ENCODE measurements at places on chromosomes 7 and 10.
A peak's percentile ranks its signal among the peaks of the same experiment; 100 is the strongest.

DNA sequence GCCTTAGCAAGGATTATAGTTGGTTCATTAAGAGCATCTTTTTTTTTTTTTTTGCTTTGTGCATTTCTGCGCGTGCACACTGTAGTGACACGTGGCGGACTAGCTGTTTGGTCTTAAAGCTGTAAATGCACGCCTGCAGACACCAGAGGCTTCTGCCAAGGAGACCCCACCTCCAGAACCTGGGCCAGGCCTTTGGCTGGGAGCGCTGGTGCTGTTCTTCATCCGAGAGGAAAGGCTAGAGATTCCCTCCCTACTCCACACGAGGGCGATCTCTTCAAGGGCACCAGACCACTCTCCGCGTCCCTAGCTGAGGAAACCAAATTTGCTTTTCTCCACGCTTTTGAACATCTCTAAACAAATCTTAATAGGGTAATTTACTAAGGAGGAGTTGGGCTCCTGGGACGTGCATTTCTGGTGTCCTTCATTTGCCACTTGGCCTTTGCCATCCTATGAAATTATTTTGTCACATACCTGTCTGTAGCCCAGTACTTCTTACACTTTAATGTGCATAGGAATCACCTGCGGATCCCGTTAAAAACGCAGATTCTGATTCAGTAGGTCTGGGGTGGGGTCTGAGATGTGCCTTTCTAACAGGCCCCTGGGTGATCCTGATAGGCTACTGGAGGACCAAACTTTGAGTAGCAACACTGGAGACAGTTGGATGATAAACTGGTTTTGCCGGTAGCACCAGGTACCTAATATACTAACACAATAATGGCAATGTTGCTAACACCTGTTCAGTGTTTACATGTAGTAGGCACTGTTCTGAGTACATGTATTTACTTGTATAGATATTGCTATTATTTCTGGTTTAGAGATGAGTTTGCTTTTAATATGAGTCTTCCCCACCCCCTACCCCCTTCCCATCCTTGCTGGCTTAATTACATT is 1.3 kb upstream of the SLC26A5 start:
- peak; percentile 67 for DNase-seq

DNA sequence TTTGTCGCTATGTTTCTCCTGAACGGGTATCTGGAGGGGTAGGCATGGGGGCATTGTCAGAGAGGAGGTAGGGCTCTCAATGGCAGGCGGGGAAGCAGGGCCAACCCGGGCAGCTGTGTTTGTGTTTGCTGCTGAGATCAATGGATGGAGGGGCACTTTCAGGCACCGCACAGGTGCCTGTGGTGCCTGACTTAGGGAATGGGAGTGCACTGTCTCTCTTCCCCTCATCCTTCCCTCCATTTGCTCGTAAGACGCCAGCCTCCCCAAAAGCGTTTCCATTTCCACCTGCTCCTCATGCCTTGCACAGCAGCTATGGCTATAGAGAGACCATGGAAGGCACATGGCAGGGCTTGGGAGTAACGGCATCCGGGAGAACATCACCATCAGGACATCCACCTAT is 615.9 kb upstream of the FOXK1 start:
- DNase-seq, result no peak

GRCh38 chr10:113425541-113425951 is 127.3 kb upstream of the HABP2 start:
- DNase-seq, result no peak

DNA sequence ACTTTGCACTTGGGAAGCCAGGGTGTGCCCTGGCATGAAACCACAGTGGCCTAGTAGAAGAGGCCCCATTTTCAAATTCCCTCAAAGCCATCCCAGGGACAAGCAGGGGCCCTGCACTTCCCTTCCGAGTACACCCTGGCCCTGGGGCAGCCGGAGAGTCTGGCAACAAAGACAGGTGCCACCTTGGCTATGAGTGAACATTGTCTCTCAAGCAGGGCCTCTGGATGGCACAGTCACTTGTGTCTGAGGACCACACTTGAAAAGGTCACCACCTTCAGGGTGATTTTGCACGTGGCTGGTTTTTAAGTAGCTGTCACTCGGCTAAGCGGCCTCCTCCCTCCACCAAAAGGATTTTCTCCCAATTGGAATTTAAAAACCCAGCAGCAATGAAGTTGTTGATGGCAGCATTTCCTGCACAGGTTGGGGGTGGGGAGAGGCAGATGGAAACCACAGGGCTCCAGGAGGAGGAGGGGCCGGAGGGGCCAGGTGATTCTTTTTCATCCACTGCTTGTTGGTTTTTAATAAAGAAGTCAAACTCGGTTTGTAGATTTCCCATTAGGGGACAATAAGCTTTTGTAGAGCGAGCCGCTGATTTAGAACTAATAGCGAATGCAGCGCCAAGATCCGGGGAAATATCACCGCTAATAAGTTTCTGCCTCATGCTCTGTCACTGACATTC is 33.9 kb downstream of the C10orf105 start:
- no peak for DNase-seq

DNA sequence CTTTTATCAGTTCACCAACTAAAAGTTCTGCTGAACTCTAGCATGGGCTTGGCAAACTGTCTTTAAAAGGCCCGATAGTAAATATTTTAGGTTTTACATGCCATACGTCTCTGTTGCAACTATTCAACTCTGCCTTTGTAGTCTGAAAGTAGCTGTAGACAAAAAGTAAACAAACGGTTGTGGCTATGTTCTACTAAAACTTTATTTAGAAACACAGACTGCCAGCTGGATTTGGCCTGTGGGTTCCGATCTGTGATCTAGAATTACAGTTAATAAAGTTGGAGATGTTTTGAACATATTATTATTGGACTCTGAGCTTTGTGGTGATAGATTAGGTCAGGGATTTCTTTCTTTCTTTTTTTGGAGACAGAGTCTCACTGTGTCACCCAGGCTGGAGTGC is 33.1 kb downstream of the VPS50 start:
- DNase-seq, result no peak

GRCh38 chr7:114832906-114833595 is 88.8 kb upstream of the MDFIC start:
- no peak for DNase-seq

GRCh38 chr10:5557799-5558771 is 33.3 kb downstream of the CALML3 start:
- DNase-seq, result no peak

GRCh38 chr7:96177353-96177752 is 144.5 kb downstream of the SLC25A13 start:
- no peak for DNase-seq

GRCh38 chr7:133724148-133724547 is 403.0 kb upstream of the LRGUK start:
- DNase-seq, result no peak

DNA sequence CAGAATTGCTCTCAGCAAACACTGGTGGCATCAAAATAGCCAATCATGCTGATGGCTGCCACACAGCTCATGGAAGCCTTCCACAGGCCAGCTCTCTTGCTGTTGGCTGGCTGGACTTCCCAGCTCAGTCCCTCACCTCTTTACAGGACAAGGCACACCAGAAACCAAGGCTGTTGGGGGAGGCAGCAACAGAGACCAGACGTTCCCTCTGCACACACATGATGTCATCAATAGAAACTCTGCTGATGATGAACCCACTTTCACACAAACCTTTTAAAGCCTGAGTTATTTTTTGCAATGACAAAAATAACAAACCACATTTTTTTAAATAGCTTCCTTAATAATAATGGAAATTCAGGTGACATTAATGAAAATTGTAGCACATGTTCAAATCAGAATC is 300.9 kb upstream of the C7orf33 start:
- DNase-seq, result no peak

DNA sequence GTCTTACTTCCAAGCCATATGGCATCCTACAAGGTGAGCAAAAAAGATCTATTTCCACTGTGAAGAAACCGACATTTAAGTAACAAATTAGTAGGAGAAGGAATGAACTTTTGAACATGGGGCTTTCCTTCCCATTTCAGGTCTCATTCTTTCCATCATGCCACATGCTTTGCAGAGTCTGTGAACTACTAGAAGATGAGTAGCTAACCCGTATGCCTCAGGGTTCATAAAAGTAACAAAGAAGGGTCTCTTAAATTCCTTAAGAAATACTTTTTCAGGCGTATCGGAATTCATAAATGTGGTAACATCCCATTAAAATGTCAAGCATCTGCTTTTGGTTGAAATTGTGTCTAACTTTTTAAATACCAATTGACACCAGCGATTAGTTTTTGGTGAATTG is 81.3 kb upstream of the TNS3 start:
- DNase-seq, result no peak

- DNase-seq, result peak; percentile 20
Observed at GRCh38 chr7:98795741-98796493, 73.9 kb downstream of the TMEM130 start.

DNA sequence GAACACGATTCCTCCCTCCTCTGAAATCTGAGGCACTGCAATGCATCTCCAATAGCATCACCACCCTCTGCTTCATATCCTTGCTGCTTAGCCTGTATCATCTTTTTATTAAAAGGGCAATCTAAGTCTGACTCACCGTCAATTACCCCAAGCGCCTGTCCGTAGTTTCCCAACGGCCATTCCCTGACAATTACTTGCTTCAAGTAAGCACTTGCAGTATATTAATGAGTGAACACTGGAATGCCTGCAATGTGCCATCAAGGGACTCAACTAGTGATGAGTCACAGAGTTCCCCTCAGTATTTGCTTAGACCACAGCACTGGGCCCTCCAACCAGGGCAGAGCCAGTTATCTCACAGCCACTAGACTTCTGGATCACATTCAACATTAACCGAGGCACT is 19.5 kb upstream of the PPP1R3C start:
- peak; percentile 8 for DNase-seq

DNA sequence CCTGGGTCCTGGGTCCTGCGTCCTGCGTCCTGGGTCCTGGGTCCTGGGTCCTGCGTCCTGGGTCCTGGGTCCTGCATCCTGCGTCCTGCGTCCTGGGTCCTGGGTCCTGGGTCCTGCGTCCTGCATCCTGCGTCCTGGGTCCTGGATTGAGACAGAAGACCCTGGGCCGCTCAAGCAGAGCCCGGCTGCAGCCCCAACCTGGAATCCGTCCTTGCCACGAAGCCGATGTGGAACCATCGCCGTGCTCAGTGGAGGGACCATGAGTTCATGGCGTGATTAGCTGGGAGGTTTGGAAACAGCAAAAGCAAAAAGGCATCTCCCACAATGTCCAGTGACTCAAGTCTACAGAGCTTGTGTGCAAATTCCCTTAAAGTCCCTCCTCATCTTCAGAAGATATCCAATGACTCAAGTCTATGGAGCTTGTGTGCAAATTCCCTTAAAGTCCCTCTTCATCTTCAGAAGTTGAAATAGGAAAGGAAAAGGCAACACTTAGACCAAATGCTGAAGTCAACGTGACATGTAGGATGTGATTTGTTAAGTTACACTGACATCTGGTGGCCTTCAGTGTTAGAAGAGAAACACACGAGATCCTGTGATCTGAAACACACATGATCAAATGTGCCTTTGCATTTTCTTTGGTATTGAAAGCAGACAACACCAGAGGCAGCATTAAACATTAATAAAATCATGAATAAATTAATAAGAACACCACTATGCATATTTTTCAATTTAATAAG is 179.9 kb downstream of the PTPRN2 start:
- peak; percentile 57 for DNase-seq

DNA sequence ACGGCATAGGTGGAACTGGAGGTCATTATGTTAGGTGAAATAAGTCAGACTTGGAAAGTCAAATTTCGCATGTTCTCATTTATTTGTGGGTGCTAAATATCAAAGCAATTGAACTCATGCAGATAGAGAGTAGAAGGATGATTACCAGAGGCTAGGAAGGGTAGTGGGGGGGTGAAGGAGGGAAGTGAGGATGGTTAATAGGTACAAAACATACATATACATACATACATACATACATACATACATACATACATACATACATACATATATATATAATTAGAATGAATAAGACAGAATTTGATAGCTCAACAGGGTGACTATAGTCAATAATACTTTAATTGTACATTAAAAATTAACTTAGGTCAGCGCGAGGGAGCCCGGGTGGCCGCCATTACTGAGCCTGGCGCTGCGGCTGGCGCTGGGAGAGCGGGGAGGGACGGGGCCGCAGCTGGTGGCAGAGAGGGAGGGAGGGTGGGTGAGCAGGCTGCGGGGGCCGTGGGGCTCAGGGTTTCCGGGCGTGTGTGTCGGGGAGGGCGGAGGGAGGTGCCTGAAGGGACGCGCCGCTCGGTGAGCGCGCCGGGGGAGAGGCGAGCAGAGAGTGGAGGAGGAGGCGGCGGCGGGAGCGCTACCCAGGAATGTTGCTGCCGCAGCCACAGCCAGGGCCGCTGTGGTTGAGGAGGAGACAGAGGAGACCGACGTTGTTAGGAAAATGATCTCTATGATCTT is 85.8 kb upstream of the EGFR start:
- DNase-seq, result peak; percentile 76

DNA sequence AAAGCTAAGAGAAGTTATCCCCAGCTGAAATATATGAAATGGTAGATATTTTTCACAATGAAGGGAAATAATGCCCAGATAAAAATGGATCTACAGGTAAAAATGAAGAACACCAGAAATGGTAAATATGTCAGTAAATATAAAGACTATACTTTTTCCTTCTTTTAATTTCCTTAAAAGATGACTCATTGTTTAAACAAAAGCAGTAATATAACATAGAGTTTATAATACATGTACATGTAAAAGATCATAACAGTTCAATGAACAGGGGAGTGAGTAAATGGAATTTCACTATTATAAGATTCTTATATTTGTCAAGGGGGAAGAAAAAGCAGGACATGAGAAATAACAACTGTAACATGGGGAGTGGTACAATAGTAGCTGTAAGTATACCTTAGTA is 7.4 kb downstream of the POT1 start:
- no peak for DNase-seq

- peak; percentile 71 for DNase-seq
Observed at GRCh38 chr10:74223755-74224529, 72.9 kb downstream of the ADK start.

DNA sequence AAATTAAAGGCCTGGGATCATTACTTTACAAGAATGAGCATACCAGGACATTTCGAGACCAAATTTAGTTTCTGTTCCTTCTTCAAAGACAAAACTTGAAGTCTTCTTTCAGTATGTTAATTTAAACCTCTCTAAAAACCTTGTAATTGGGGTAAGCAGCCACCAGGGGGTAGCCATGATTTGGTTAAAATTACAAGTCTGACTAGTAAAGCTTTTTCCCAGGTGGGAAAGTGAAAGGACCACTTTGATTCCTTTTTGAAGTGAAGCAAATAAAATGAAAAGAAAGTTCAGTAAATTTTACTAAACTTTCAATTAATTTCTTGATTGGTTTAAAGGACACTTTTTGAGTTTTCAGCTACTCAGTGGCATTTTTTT is 294.3 kb downstream of the BBS9 start:
- DNase-seq, result no peak

DNA sequence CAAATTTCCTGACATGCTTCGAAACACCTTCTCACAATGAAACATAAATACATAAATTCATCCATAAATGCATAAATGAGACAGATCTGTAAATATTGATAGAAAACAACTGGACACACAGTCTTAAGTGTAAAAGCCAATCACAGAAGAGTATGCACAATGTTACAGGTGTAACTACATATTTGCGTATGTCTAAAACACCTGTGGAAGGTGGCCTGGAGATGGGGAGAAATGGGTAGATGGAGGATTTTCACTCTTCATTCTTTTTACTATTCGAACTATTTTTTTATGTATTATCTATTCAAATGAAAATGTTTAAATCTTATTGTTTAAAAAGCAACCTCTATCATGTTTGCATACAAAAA is 860 bp downstream of the IQUB start:
- no peak for DNase-seq

GRCh38 chr7:135258585-135258984 is 24.9 kb downstream of the STRA8 start:
- no peak for DNase-seq

Data from RKO (cell line).